NCI-H1436 (cell line): ENCODE measurements at places on chromosomes 3 and 15.

DNA sequence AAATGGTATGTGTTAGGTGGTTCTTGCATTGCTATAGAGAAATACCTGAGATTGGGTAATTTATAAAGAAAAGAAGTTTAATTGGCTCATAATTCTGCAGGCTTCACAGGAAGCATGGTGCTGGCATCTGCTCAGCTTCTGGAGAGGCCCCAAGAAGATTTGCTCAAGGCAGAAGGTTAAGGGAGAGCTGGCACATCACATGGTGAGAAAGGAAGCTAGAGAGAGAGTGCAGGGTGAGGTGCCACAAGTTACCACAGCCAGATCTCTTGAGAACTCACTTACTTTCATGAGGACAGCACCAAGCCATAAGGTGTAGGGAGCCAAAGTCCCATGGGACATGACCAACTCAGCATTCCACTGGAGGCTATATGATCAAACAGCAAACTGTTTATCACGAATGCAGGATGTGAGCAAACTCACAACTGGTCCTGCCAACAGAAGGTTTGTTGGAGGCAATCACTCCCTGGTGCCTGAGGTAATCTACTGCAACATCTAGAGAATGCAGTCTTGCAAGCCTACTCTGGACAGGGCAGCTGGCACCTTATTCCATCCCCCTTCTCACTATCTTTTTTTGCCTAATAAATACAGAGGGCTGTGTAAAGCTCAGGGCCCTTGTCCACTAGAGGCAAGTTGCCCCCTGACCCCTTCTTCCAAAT is 28.1 kb upstream of the CCR2 start:
- no peak for DNase-seq

- no peak for DNase-seq
Measured at GRCh38 chr3:166285001-166285400, 447.8 kb upstream of the BCHE start.

DNA sequence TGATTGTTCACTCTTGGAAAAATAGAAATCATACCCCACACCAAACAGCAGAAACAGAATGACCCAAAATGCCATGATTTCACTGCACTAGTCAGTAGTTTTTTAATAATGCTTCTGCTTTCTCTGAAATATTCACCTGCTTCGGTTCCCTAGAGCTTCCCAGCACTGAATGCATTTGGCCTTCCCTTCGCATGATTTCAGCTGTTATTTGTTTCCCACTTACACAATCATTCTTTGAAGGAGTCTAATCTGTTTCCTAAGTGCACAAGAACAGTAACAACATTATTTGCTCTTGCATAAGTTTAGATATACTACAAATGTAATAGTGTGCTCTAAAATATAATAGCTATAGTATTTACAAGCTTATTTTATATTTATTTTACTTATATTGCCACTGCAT is 178.7 kb downstream of the STAC start:
- DNase-seq, result no peak

DNA sequence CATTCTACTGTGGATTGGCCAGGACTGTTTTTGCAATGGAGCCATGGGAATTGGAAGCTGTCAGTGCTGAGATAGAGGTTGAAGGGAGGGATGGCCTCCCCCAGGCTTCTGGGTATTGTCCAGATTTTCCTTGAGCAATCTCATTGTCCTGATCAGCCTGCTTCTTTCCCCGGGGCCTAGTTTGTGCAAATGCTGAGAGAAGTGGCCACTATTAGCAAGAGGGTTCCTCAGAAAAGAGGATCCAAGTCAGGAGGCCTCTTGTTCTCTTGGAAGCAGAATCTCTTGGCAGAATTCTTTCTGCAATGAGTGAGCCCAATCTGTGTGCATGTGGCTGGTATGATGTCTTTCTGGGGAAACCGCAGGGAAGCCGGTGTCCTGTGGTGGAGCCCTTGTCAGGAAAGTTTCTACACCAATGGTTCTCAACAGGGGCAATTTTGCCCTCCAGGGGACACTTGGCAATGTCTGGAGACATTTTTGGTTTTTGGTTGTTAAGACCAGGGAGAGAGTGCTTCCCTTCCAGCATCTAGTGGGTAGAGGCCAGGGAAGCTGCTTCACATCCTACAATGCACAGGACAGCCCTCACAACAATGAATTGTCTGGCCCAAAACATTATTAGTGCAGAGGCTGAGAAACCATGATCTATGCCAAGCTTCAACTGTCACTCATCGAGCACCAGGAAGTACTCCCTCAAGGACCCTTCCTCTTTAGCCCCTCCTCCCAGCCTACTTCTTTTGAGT is 2.0 kb downstream of the LIPC start:
- DNase-seq, result no peak

GRCh38 chr3:4440951-4441350 is 26.1 kb downstream of the SUMF1 start:
- no peak for DNase-seq

DNA sequence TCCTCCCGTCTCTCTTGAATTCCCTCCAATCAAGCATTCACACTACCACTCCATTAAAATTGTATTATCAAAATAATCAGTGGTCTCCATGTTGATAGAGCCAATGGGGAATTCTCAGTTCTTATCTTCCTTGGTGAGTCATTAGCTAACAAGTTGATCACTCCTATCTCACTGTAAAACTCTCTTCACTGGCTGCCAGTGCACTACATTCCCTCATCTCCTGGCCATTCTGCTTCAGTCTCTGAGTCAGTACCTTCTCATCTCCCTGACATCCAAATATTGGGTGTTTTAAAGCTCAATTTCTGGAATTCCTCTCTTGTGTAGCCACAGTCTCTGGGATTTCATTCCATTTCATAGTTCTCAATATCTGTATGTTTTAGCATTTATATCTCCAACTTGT is 175.2 kb downstream of the ALDH1A2 start:
- no peak for DNase-seq

- no peak for DNase-seq
Measured at GRCh38 chr3:153980252-153980590, 141.0 kb upstream of the ARHGEF26 start.

GRCh38 chr3:100518983-100519382 is 26.6 kb downstream of the TMEM45A start:
- no peak for DNase-seq

GRCh38 chr15:90599644-90600043 is 69.9 kb downstream of the CRTC3 start:
- no peak for DNase-seq

GRCh38 chr3:30634761-30635735 is 28.6 kb downstream of the TGFBR2 start:
- no peak for DNase-seq

DNA sequence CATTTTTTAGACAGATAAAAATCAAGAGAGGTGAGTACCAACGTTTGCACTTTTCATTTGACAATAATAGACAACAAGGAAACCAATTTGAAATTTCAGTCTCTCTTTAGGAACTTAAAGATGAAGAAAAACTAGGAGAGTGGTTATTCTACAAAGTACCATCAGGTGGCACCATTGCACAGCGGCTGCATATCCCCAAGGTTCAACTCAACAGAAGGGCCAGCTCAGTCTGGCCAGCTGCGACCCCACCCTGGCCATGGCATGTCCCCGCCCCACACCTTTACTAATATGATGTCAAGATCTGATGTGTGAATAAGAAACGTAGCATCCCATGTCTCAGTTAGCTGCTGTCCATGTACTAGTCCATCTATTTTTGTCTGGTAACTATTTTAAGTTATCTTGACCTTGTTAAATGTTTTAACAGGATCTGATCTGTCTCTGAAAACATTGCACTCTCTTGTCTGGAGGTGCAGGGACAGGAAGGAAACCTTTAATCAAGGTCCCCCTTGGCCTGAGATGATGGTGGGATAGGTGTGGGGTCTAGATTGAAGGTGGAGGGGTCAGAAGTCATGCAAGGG is 35.5 kb upstream of the CGNL1 start:
- peak; percentile 47 for DNase-seq

DNA sequence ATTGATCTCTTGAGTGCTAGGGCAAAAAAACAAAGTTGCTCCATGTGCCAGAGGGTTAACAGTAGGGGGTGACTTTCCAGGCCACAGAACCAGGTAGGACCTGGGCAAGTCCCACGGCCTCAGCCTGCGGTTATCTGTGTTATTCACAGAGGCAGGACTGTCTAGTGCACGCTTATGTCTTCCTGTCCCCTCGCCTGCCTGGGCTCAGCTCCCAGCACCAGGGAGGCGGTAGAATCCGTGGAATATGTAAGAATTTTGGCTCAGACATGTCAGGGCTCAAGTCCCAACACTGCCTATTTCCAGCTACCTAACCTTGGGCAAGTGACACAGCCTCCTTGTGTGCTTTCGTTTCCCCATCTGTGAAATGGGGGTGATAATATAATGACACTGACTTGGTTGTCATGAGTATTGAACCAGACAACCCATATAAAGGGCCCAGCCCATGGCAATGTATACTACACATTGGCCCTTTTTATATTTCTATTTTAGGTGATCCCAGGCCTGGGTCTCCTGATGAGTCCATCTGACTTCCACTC is 44.3 kb upstream of the FLNB start:
- DNase-seq, result no peak

DNA sequence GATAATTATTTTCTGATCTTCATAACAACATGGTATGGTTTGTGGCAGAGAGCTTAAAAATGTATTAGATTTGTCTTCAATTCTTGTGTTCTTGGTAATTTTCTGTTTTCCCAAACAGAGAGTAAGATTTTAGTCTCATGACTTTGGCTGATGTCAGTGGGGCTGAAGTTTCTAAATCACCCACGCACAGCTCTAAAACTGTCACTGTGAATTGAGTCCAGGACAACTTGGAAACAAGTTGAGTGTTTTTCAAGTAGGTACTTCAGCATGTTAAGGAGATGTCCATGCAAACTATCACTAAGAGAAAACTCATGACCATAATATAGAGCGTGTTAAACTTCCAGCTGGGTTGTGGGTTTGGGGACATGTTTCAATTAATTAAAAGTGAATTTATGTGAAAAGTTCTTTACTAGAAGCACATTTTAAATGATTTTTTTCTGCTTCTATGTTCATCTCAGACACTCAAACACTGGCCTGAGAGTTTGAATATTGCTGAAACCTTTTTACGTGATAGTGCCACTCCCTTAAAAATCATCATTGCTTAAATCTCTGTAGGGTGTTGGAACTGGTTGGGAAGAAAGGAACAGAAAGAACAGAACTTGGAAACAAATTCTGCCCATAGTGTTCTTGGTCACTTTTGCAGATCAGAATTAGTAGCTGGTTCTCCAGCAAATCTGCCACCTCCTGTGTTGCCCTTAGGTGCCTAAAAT is 89.8 kb downstream of the KLHL25 start:
- DNase-seq, result no peak

- DNase-seq, result no peak
Measured at GRCh38 chr3:5012367-5012766, 33.1 kb downstream of the BHLHE40 start.

GRCh38 chr3:168596175-168596823 is 500.6 kb upstream of the GOLIM4 start:
- no peak for DNase-seq

GRCh38 chr3:194187233-194187944 is 51.4 kb downstream of the HES1 start:
- no peak for DNase-seq

DNA sequence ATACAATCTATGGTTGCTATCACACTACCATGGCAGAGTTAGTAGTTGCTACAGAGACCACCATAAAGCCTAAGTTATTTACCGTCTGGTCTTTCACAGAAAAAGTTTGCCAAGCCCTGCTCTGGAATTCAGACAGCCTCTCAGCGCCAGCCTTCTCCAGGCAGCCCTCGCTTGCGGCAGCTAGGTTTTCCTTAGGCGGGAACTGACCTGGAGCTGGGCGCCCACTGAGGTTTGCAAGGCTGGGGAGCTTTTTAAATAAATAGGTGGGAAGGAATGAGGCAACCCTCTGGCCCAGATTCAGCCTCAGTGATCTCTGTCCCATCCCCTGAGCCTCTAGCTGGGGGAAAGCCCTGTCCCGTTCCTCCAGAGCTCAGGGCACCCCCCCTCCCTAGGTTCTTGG is 1.2 kb downstream of the CTSH start:
- DNase-seq, result no peak

DNA sequence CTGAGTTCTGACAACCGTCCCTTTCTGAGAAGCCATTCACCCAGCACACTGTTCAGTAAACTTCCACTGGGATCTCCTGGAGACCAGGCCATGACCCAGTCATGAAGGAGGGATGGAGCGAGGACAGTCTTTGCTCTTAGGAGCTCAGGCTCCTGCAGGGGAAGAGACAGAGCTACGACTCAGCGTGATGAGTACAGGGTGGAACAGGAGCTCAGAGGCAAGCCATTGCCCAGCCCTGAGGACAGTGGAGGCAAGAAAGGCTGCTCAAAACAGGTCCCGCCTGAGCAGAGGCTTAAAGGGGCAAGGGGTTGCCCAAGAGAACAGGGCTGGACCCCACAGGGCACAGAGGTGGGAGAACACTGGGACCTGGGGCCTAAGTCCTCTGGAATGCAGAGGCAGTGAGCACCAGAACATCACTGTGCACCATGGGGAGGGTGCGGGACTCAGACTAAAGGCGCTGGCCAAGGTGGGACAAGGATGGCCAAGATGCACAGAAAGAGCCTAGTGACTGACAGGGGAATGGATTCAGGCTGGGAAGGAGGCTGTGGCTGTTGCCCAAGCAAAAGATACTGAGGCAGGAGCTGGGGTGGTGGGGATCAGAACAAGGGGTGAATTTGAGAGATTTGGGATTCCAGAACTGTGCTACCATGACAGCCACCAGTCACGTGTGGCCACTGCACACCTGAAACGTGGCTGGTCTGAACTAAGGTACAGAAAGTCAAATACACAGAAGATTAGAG is 25.8 kb downstream of the TMEM43 start:
- DNase-seq, result no peak

DNA sequence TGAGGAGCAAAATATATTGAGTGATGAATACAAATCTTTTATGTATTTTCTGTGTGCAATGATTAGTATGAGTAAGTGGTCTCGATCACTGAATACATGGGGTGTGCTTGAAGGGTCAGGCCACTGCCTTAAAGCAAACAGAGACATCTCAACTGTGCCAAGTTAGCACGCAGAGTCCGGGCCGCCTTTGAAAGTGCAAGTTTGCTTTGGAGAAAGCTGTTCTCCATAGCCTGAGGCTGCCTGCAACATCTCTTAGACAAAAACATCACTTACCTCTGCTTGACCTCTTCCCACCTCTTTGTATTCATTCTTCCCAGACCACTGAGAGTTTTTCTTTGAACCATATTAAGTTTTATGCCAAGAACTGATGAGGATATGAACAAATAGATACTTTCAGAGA is 267.0 kb downstream of the ZBTB20 start:
- peak; percentile 74 for DNase-seq

GRCh38 chr3:72641684-72642083 is 206.6 kb downstream of the SHQ1 start:
- no peak for DNase-seq

DNA sequence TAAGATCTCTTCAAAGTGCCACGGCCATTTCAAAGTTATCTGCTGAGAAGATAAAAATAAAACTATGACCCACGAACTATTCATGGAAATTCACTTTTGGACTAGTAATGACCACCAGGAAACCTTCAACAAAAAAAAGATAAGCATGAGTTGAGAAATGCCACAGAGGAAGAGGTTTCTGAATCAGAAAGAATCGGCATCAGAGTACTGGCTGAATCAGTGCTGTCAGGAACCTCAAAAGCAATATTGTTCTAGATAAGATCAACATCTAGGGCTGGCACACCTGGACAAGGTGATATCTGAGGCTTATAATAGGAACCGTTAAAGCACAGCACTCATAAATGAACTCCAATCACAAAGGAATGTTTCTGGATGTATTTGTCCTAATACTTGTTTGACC is 72.7 kb downstream of the PEAK1 start:
- DNase-seq, result no peak

GRCh38 chr3:120438665-120439370 is 12.0 kb downstream of the FSTL1 start:
- DNase-seq, result no peak

- DNase-seq, result no peak
Measured at GRCh38 chr3:12656850-12657249, 7.1 kb downstream of the RAF1 start.
